Stimulated activated CD8-positive, alpha-beta memory T cell treated with anti-CD3 and anti-CD28 coated beads, Interleukin-7, amount 100 ng/mL, for 1 hour (primary cell): ENCODE measurements at places on chromosomes 6 and 20.

GRCh38 chr6:150905769-150906168 lies 40.3 kb downstream of the MTHFD1L start:
- no peak for DNase-seq

DNA sequence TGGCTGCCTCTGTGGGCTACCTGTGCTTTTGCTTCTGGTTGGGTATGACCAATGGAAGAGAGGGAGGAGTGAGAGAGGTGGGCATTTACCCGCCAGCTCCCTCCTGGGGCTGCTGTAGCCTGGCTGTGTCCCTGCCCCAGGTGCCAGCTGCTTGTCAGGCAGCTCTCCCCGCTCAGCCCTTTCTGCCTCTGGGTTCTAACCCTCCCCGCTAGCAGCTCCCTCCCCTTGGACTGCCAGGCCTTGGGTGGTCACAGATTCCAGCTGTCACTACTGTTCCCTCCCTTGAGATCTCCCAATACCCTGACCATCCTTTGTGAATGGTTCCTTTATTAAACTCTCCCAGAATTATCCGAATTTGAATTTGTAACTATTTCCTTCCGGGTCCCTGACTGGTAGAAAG lies 95.5 kb upstream of the RNF24 start:
- DNase-seq = no peak

DNA sequence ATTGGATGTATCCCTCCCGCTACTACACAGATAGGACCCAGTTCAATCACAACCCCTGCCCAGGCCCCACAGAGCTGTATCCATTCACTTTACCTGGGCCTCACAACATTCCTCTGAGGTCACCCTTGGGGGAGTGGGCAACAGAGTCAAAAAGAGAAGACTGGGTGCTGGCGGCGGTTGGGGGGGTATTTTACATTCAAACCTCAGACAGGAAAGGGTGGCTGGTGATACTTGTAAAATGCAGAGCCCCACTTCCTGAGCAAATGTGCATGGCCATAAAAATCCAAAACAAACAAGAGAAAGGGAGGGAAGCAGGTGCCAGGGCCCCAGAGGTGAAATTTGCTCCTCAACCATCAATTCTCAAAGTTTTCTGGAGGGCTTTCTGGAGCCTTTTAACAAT lies 3.5 kb downstream of the LRFN2 start:
- no peak for DNase-seq

- no peak for DNase-seq
Observed at GRCh38 chr6:29887330-29887818, 55.0 kb upstream of the HLA-A start.

- DNase-seq = peak; percentile 30
Observed at GRCh38 chr6:136550330-136551071, at the start of gene MAP7. Gene MAP7, minus strand, starts transcription at chr6:136550422. Its CDS starts 14 bp downstream, at chr6:136550408.

GRCh38 chr20:15673206-15673605 lies 900.0 kb downstream of the KIF16B start:
- DNase-seq = no peak

- no peak for DNase-seq
Observed at GRCh38 chr6:25488156-25488555, 163.9 kb upstream of the SCGN start.

DNA sequence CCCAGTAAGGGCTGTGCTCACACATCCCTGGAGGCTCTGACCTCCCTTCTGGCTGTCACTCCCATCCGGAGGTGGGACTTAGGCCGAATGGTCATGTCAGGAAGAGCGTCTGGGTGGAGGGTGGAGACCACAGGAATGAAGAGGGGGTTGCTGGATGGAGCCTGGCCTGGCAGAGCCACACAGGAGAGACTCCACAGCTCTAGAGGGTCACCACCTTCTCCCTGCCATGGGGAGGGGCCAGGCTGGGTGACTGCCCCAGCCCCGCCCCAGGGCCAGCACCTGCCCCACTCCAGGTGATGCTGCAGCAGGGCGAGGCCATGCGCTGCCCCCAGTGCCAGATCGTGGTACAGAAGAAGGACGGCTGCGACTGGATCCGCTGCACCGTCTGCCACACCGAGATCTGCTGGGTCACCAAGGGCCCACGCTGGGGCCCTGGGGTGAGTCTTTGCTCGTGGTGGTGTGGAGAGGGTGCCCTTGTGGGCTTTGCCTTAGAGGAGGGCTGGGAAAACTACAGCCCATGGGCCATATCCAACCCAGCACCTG lies 20.6 kb downstream of the RBCK1 start:
- DNase-seq = no peak

GRCh38 chr6:125510405-125510804 lies 208.6 kb upstream of the HDDC2 start:
- DNase-seq = no peak

DNA sequence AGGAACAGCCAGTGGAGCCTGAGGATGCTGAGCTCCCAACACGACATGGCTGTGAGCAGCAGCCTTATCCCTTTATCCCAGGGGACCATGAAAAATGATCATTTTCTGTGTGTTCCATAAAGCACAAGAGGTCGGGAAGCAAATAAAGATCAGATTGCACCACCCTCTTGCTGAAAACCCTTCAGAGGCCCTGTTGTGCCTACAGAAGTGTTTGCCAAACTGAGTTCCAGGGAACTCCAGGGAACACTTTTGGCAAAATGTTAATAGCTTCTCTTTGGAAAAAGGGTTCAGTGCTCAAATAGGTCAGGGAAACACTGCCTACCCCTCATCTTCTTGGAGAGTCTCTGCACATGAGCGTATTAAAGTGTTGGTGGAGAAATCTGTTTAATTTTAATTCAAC lies 24.4 kb downstream of the ARMC2 start:
- DNase-seq = no peak

- peak; percentile 29 for DNase-seq
Observed at GRCh38 chr20:62617711-62618483, 24.4 kb upstream of the SLCO4A1 start.

GRCh38 chr6:110103260-110103659 lies 76.2 kb downstream of the WASF1 start:
- no peak for DNase-seq

DNA sequence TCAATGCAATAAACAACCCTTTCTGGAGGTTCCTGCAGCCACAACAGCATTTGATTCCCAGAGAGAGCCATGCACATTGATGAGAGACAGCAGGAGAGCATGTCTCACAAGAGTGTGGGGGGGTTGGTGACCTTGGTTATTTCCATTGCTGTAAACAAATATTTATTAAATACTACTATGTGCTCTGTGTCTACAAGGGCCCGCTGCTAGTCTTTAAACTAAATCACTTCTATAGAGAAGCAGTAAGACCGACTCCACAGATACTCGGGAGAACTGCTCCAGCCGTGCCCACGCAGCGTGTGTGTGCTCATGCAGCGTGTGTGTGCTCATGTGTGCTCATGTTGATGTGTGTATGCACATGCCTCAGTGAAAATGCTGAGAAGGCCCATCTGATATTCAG lies 82.7 kb upstream of the TRAF3IP2 start:
- DNase-seq = no peak

DNA sequence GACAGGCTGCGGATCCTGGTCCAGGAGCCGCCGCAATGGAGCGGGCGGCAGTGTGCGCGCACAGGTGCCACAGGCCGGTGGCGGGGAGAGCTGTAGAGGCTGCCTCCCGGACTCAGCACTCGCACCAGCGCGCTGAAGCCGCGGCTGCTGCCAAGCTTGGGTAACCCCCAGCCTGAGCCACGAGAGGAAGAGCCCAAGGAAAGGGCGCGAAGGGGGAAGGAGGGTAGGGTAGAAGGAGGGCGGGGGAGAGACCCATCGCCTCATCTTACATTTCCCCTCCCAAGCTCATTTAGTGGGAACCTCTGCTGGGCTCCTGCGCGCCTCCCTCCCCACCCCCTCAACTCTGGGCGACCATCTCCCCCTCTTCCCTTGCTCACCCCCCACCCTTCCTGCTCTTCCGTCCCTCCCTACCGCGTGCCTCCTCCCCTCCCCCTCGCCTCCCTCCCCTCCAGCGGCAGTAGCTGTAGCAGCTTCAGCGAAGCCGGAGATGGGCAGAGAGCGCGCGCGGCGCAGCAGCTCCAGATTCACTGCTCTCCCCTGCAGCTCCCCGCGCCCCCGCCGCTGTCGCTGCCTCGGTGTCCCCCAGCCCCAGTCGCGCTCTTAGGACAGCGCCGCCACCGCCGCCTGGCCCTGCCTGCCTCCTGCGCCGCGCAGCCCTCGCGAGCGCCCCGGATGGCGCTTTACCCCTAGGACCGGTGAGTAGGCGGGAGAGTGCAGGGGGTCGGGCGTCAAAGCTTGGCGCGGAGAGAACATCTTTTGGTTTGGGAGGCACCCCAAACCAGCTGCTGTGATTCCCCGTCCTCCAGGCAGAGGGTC lies at the start of gene FUT9:
Gene FUT9, plus strand, starts transcription at position 457 of the 816 bp plus-strand sequence. CDS start 187,182 bp downstream, outside the sequence.
- no peak for DNase-seq

GRCh38 chr6:138240476-138241245 lies 22.4 kb upstream of the PBOV1 start:
- no peak for DNase-seq

DNA sequence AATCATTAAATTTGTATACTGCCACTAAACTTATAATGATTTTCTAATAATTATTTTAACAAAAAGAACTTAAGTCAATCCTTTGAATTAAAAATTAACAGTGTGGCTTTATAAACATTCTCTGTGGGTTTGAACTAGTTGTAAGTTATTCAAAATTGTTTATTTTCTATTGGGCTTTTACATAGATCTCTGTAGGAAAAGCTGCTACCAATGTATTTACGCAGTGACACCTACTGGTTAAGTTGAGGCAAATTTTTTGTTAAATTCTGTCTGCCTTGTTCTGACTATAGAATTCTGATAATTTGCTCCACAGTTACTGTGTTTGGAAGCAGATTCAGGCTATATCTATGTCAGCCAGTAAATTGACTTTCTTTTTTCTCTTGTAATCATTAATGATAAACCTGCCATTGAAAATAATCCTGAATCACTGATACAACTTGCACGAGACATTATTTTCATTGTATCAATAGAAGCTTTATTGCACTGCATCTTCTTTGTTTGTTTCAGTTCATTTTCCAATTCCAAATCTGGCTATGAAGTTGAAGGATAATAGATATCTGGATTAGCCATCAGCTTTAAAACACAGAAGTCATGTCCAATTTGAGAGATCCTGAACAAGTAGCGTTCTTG lies 66.0 kb upstream of the UTRN start:
- no peak for DNase-seq

DNA sequence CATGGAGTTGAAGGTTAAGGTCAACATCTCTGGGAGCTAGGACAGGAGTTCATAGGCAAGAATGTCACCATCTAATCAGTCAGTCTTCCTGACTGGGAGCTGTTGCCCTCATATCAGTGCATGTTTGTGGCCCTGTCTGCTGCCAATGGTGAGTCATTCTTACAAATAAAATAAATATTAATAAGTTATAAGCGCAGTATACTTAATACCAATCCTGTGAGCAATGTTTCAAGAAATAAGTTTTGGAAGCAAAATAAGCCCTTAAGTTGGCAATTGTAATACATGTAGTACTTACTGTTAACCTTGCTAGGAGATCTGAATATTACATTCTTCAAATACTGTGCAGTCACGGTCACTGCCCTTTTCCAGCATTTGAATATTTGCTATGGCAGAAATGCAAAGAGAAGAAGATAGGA lies 20.2 kb upstream of the MDGA1 start:
- no peak for DNase-seq

- no peak for DNase-seq
Observed at GRCh38 chr20:20827992-20828597, 115.7 kb upstream of the RALGAPA2 start.

GRCh38 chr6:108782179-108783041 lies 65.8 kb upstream of the ARMC2 start:
- DNase-seq = peak; percentile 41

DNA sequence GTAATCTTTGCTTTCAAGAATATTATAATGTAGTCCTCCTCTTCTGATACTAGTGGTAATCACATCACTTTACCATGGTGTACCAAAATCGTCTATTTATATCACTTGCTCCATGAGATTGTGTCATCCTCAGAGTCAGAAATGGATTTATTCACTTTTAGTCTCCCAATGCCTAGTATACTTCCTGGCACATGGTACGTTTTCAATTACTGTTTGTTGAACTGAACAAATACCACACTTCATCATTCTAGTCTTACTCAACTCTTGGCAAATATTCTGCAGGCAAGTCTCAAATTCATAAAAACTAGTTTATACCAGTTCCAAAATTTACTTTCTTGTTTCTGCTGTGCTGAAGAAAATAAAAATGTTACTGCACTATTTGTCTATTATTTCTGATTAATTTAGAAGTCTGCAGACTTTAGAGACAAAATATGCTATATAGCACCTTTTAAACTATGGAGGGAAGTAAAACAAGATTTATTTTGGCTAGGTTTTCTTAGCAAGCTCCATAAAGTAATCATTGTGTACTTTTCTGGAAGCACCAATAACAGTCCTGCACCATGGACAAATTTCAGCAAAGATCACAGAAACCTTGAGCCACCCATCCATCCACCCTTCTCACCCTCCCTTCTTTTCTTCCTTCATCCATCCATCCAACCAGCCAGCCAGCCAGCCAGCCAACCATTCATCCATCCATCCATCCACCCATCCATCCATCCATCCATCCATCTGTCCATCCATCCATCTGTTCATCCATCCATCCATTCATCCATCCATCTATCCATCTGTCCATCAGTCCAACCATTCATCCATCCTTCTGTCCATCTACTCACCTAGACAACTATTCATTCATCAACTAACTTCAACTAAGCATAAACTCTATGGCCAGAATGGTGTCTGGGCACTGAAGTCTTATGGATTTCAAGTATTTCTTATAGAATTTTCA lies 102.1 kb upstream of the STMND1 start:
- DNase-seq = no peak

GRCh38 chr6:163038317-163038716 lies 310.5 kb downstream of the PACRG start:
- DNase-seq = no peak

- DNase-seq = no peak
Observed at GRCh38 chr20:31966991-31967655, 828 bp upstream of the XKR7 start.

- DNase-seq = no peak
Observed at GRCh38 chr6:125233202-125233601, 68.6 kb downstream of the HDDC2 start.

DNA sequence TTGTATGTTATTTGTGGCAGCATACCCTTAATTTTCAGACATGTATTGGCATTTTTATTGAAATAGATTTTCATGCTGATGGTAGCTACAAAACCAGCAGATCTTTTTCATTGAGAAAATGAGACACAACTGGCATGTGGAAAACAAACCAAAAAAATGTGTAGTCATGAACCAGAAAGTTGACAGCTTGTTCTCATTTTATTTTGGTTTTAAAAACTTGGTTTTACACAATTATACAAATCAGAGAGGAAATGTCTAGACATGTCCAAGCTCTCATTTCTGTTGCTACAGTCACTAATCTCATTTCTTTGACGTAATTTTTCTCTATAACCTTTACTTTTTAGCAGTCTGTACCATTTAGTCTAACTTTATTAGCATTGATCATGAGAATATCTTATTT lies 85.4 kb downstream of the GRIK2 start:
- DNase-seq = no peak

DNA sequence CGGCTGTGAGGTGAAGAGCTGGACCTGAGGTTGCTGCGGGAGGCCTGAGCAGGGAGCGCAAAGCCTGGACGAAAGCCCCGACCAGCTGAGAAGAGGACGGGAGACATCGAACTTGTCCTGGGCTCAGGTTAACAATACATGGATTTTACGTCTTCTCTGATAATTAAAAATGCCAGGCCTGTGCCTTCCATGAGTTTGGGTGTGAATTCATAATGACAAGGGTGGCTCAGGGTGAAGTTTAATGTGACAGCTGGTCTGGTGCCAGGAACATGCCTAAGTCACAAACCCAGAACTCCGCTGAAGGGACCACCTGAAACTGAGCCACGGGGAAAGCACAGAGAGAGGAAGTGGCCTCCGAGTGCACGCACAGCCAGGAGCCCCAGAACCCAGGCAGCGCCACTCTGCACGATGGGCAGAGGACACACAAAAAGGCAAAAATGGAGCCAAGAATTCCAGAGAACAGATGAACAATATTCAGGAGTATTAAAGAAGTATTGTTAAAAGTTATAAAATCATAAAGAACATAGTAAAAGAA lies 150.1 kb upstream of the RPS6KA2 start:
- no peak for DNase-seq
